Activated T-cell treated with anti-CD3 and anti-CD28 coated beads, Interleukin-2, amount 50 U/mL, for 72 hours (primary cell): ENCODE measurements at places on chromosomes 11 and 22. TPM values are rescaled to one million over a fixed set of nuclear protein-coding genes. Genes with fewer than 3 reads are reported as not detected.

Gene MMP13
- total RNA-seq = not detected

Gene LRRN4CL
- 0.12 TPM for total RNA-seq

Gene PDGFD
- 0.05 TPM for total RNA-seq

Gene RFPL3
- total RNA-seq = not detected

Gene SHANK3
- 0.19 TPM for total RNA-seq

Gene TMEM179B
- total RNA-seq = 23.1 TPM

Gene SYT7
- total RNA-seq = not detected

Gene PAX6
- total RNA-seq = 0.46 TPM

Gene GPHA2
- total RNA-seq = 0.58 TPM

Gene C11orf91
- total RNA-seq = not detected

Gene STT3A
- total RNA-seq = 121 TPM

Gene OR52I2
- total RNA-seq = not detected

Gene OR5P2
- total RNA-seq = not detected

Gene PAFAH1B2
- 56.7 TPM for total RNA-seq

Gene SPTBN2
- total RNA-seq = 0.69 TPM

Gene TESMIN
- total RNA-seq = 10.6 TPM
